ENCODE measurements at places on chromosomes 5 and 9. TPM values are rescaled to one million over a fixed set of nuclear protein-coding genes. Genes with fewer than 3 reads are reported as not detected.

BTNL3 gene
- not detected for total RNA-seq

SQSTM1 gene
- 110 TPM for total RNA-seq

PCSK5 gene
- 10.7 TPM for total RNA-seq

ZNF618 gene
- 28.5 TPM for total RNA-seq

NUTM2F gene
- total RNA-seq: not detected

SLC25A2 gene
- not detected for total RNA-seq

CAMK4 gene
- 8.3 TPM for total RNA-seq

IL7R gene
- 0.25 TPM for total RNA-seq

ALDH1A1 gene
- 0.82 TPM for total RNA-seq

ITK gene
- total RNA-seq: not detected

DND1 gene
- 0.41 TPM for total RNA-seq

DNA sequence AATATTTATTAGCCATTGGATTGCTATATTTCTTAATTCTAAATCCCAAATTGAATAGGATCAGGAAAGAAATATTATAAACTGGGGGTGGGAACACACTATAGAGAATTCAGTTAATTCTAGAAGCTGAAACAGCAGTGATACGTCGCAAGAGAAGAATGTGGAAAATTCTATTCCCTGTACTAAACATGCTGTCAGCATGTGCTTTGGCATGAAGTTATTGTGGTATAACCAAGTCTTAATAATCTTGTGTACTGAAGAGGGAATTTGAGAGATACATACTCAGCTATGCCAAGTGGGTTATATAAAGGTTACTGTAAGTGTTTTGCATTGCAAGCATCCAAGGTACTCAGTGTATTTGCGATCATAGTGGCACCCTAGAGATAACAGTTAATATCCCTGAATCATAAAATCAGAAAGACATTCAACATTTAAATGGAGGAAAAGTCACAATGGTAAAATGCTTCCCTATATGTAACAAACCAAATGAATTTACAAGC is 1492.9 kb upstream of the C9orf72 start:
- no peaks in the 10 kb centered on the region for H3K36me3 ChIP-seq
- no peaks in the 10 kb centered on the region for H3K27me3 ChIP-seq
- no peak for DNase-seq
- no peaks in the 10 kb centered on the region for H3K4me1 ChIP-seq
- H3K4me3 ChIP-seq: no peak overlapping the region

DNA sequence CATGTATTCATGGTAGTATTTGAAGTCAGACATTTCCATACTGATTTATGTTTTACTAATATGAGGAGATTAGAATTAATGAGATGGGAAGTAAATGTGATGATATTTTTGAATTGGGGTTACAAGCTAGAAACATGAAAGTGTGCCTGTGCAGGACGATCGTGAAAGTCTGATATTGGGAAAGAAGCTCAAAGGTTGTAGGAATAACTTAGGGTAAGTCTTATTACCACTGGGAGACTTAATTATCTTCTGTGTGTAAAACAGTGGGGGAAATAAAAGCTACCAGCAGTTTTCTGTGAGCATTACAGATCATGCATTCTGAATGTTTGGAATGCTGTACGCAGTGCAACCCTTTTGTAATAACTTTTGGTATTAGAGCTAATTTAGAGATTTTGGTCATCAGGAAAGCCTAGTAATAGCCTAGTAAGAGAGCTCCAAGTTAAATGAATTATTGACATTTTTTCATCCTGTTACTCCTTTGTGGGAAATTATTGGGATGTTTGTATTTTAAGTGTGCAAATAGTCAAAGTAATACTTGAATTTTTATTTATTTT is 153.9 kb downstream of the PCSK5 start:
- no peaks in the 10 kb centered on the region for H3K27me3 ChIP-seq
- no peaks in the 10 kb centered on the region for H3K4me1 ChIP-seq
- no peak overlapping the region for H3K27ac ChIP-seq
- no peaks in the 10 kb centered on the region for H3K36me3 ChIP-seq

DNA sequence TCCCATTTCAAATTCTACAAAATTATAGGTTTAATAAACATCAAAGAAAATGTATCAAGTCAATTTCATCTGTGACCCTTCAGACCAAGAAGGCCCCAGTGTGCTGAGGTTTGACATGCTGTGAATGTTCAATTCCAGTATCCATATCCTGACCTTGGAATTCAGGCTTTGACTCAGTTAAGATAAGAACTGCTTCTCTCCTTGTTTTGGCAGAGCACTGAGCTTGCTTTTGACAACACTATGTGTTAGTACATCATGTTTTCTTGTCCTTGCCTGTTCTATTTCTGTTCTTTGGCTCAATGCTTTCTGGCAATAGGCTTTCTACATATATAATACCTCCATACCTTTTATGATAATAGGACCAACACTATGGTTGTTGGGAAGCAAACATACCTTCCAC is 105.6 kb downstream of the PLCXD3 start:
- DNase-seq: no peak
- H3K4me1 ChIP-seq: no peaks in the 10 kb centered on the region
- H3K27me3 ChIP-seq: no peaks in the 10 kb centered on the region
- no peak overlapping the region for H3K27ac ChIP-seq

DNA sequence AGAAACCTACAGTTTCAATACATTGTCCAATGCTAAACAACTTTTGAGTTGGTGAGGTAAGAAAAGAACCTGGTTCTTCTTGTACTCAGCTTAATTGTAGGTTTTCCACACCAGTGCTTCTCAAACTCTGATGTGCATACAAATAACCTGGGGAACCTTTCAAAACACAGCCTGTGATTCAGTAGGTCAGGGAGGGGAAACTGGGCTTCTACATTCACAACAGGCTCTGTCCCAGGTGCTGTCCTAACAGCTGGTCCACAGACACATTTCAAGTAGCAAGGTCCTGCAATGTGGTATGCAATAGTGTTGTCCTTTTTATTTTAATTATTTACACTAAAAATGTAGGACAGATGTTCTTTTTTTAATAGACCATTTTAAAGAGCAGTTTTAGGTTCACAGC is 47.4 kb upstream of the SNCAIP start:
- DNase-seq: no peak
- no peaks in the 10 kb centered on the region for H3K4me1 ChIP-seq
- H3K36me3 ChIP-seq: no peaks in the 10 kb centered on the region

DNA sequence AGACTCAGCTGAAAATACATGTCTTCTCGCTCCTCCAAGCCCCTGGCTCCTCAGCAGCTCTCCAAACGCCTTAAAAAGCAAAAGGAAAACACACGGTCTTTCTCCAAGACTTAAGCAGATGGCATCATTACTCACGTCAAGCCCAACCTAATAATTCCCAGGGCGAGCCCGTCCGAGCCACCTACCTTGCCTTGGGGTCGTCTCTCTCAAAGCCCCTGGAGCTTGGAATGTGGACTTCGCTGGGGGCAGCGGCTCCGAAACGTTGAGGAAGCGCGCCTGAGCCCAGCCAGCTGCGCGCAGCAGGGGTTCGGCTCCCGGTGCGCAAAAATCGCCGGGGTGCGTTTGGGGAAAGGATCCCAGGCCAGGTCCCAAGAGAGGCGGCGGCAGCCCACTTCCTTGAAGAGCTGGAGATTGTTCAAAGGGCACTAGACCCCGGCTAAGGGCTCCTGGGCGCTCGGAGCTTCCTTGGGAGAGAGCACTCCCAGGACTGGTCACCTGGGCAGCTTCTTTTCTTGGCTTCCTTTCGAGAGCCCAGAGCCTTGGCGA is 395 bp downstream of the DRD1 start:
- no peak overlapping the region for H3K27ac ChIP-seq
- H3K36me3 ChIP-seq: no peaks in the 10 kb centered on the region

- H3K27ac ChIP-seq: no peak overlapping the region
- H3K4me1 ChIP-seq: peaks cover 7% of the 10 kb centered on the region
- no peak overlapping the region for H3K4me3 ChIP-seq
- no peak for DNase-seq
- H3K27me3 ChIP-seq: no peaks in the 10 kb centered on the region
Observed at GRCh38 chr9:130299785-130300615, 34.4 kb downstream of the HMCN2 start.

DNA sequence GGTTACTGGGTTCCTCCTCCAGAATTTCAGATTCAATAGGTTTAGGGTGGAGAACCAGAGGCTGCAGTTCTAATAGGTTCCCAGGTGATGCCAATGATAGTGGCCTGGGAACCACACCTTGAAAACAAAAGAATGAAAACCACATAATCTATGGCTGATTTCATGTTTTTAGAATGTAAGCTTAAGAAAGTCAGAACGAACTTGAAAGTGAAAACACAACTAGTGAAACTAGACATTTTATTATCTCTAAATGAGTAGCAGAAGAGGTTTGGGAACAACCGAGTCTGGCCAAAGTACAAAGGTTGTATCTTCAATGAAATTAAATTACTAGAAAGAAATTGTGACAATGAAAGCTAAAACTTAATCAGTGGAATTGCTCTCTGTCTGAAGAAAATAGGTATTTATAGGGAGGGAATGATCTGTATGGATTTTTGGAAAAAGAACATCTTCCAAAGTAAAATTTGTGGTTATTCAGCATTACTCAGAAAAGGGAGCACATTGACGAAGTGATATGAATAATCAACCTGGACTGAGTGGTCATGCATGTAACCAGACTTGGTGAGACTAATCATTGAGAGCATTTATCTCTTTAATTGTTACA is 24.9 kb upstream of the CEP120 start:
- no peaks in the 10 kb centered on the region for H3K27me3 ChIP-seq
- no peak for DNase-seq
- H3K36me3 ChIP-seq: no peaks in the 10 kb centered on the region
- H3K4me1 ChIP-seq: no peaks in the 10 kb centered on the region
- H3K4me3 ChIP-seq: no peak overlapping the region

- DNase-seq: no peak
- H3K27me3 ChIP-seq: no peaks in the 10 kb centered on the region
- H3K4me3 ChIP-seq: no peak overlapping the region
- no peaks in the 10 kb centered on the region for H3K4me1 ChIP-seq
- no peaks in the 10 kb centered on the region for H3K36me3 ChIP-seq
- H3K27ac ChIP-seq: no peak overlapping the region
Observed at GRCh38 chr5:147369742-147370374, 135.0 kb downstream of the STK32A start.

- DNase-seq: no peak
- no peaks in the 10 kb centered on the region for H3K27me3 ChIP-seq
- H3K27ac ChIP-seq: no peak overlapping the region
- no peak overlapping the region for H3K4me3 ChIP-seq
Observed at GRCh38 chr5:138685193-138685745, 68.0 kb upstream of the CTNNA1 start.

- H3K27me3 ChIP-seq: no peaks in the 10 kb centered on the region
- no peak overlapping the region for H3K27ac ChIP-seq
- peak; percentile 28 for DNase-seq
- no peaks in the 10 kb centered on the region for H3K36me3 ChIP-seq
Observed at GRCh38 chr9:94900222-94901018, 173.9 kb downstream of the AOPEP start.

GRCh38 chr5:31172881-31173280 is 20.6 kb upstream of the CDH6 start:
- no peak for DNase-seq
- peaks cover 1% of the 10 kb centered on the region for H3K27me3 ChIP-seq
- no peak overlapping the region for H3K27ac ChIP-seq
- no peak overlapping the region for H3K4me3 ChIP-seq
- H3K4me1 ChIP-seq: no peaks in the 10 kb centered on the region

DNA sequence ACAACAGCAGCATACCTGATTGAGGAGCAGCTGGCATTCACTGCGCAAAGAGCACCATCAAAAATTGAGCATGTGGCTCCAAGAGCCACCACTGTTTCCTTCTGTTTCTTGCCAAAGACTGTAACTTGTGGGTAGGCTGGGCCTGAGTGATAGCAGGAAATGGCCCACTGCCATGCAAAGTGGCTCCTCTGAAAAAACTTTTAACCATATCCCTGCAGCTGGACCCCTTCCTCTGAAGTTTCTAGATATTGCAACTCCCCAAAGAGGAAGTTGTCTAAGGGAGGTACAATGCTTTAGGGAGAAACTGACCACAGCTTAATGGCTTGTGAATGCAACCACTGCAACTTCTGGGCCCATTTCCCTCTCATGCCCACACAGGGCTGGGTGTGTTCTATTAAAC is 355.4 kb upstream of the PDE4D start:
- H3K27ac ChIP-seq: no peak overlapping the region
- H3K4me1 ChIP-seq: no peaks in the 10 kb centered on the region
- no peaks in the 10 kb centered on the region for H3K27me3 ChIP-seq
- no peak for DNase-seq

- H3K27ac ChIP-seq: no peak overlapping the region
- no peak for DNase-seq
- H3K4me3 ChIP-seq: no peak overlapping the region
- H3K27me3 ChIP-seq: no peaks in the 10 kb centered on the region
- no peaks in the 10 kb centered on the region for H3K4me1 ChIP-seq
- no peaks in the 10 kb centered on the region for H3K36me3 ChIP-seq
Observed at GRCh38 chr9:110076894-110077725, 130.8 kb downstream of the C9orf152 start.

DNA sequence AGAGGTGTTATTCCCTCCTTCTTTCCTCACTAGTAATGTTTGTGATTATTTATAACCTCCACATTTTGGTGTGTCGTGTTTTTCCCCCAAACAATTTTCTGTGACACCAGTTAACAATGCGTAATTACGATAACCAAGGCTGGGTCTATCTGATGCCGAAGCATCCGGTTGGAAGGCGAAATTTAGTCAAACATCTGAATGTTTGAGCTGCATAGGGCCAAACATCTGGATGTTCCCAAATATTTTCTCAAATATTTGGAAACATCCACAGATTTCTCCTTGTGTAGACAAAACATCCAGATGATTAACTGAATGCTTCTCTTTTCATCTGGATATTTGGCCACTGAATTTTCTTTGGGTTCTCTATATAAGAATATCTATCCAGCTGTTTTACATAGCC is 371.7 kb downstream of the NFIB start:
- H3K4me3 ChIP-seq: no peak overlapping the region
- no peak overlapping the region for H3K27ac ChIP-seq
- H3K36me3 ChIP-seq: no peaks in the 10 kb centered on the region
- DNase-seq: no peak
- no peaks in the 10 kb centered on the region for H3K4me1 ChIP-seq

- H3K36me3 ChIP-seq: no peaks in the 10 kb centered on the region
- H3K27ac ChIP-seq: no peak overlapping the region
- H3K27me3 ChIP-seq: no peaks in the 10 kb centered on the region
- no peak overlapping the region for H3K4me3 ChIP-seq
- H3K4me1 ChIP-seq: no peaks in the 10 kb centered on the region
Observed at GRCh38 chr9:14438232-14439021, 124.5 kb upstream of the NFIB start.

DNA sequence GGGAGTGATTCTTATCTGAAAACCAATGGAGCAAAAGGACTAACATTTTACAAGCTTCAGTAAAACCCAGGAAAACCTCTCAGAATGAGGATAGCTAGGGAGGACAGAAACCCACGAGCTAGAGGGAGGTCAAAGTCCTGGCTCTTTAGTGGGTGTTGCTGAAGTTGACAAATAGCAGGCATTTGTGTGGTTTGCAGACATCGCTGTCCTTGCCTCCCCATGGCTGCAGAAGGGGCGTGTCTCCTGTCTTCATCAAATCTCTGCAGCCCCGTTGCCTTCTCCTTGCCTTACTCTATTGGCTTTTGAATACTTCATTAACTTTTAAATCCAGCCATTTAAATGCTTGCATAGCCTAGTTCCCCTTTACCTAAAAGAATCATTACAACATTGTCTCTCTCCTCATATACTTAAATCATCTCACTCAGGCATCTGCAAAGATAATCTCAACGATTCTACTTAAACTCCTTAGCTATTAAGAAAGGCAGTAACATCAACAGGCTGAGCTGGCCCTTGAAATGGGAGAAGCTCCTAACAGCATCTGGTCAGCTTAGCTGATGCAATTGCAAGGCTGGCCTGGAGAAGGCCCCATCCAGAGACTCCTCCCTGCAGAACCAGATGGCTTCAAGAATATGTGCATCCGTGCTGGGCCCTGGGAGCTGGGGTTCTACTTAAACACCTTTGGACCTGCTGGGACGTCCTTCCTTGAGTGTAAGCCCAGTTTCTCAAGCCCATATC is 152.8 kb upstream of the TAS2R1 start:
- H3K27me3 ChIP-seq: no peaks in the 10 kb centered on the region
- DNase-seq: no peak
- H3K4me1 ChIP-seq: 0 out of 2 replicates have a peak, but pooled peaks cover 1% of the 10 kb centered on the region
- H3K27ac ChIP-seq: no peak overlapping the region
- H3K4me3 ChIP-seq: no peak overlapping the region

All from H1 (cell line).